ENCODE measurements at places on chromosomes 3 and 15. TPM values are rescaled to one million over a fixed set of nuclear protein-coding genes. Genes with fewer than 3 reads are reported as not detected.
A peak's percentile ranks its signal among the peaks of the same experiment; 100 is the strongest.

- no peak for DNase-seq
Measured at GRCh38 chr3:59143447-59143846, 93.6 kb upstream of the CFAP20DC start.

GRCh38 chr15:72168131-72168807 is 29.3 kb downstream of the GRAMD2A start:
- no peak for DNase-seq

DNA sequence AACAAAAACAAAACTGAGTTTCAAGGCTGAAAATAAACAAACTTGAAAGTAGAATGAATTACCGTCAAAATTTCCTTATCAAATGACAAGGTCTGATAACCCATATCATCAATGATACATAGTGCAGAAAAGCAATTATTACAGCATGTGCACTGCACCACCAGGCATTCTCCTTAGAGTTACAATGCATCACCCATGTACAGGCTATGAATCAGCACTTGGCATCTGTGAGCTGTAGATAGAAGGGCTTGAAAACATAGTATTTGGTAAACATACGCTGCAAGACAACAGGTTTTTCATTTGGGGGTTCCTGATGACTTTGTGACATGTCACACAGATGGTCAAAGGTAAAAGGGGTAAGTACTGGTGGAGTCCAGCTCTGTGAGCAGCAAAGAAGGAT is 265.1 kb downstream of the CTNNB1 start:
- no peak for DNase-seq

DNA sequence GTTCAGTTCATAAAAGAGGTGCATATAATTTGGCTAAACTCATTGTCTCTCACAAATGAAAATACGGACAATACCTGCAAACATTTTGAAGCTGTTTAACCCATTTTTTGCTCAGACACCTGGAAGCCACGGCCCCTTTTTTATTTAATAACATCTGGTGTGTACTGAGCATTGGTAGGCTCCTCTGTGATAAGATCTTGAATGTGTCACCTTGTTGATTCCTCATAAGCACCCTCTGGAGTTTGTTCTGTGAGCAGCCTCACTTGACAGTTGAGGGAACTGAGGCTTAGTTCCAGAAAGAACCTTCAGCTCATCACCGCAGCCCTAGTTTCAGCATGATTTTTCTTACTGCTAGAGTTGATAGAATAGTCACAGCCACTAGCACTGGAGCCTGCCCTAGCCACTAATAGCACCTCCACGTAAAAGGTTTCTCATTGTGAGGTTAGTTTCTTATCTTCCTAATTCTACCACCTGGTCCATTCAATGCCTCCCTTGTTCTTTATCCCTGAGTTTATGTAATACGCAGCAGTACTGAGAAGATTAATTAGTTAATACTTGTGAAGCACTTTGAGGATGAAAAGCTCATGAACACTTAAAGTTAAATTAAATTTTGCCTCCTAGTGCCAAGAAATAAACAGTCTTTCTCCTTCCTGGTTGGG is 71.9 kb downstream of the ITPR1 start:
- no peak for DNase-seq

- no peak for DNase-seq
Measured at GRCh38 chr15:46654993-46655392, 1020.2 kb downstream of the SQOR start.

MRPS11 gene
- total RNA-seq = 70.5 TPM

DNA sequence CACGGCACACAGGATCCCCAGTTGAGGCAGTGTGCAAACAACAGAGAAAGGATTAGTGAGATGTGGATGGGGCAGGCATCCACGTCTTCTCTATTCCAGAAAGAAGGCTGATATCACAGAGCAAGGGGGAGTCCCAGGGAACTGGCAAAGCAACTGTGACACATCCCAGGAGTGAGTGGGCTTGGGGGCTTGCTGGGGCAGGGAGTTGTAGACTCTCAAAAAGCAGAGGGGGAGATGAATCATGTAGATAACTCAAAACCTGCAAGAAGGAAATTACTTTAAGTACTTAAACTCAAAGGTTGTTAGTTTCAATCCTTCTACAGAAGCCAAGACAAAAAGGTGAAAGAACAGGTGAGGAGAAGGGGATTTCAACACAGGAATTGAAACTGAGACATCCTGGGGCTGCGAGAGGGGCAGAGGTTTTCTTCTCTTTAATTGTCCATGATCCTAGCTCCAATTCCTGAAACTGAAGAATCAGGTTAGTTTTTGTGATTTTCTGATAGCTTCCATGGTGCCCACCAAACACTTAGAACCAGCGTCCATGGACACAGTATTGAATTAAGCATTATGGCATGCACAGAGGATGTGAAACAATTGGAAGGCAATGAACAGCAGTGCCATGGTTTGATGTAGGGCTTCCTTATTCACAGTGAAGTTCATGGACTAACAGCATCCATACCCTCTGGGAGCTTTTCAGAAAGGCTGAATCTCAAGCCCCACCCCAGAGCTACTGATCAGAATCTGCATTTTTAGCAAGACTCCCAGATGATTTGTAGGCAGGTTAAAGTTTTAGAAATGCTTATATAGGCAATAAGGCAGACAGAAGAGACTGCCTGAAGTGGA is 52.0 kb downstream of the CCR3 start:
- no peak for DNase-seq

CLDN11 gene
- 21.1 TPM for total RNA-seq

DNA sequence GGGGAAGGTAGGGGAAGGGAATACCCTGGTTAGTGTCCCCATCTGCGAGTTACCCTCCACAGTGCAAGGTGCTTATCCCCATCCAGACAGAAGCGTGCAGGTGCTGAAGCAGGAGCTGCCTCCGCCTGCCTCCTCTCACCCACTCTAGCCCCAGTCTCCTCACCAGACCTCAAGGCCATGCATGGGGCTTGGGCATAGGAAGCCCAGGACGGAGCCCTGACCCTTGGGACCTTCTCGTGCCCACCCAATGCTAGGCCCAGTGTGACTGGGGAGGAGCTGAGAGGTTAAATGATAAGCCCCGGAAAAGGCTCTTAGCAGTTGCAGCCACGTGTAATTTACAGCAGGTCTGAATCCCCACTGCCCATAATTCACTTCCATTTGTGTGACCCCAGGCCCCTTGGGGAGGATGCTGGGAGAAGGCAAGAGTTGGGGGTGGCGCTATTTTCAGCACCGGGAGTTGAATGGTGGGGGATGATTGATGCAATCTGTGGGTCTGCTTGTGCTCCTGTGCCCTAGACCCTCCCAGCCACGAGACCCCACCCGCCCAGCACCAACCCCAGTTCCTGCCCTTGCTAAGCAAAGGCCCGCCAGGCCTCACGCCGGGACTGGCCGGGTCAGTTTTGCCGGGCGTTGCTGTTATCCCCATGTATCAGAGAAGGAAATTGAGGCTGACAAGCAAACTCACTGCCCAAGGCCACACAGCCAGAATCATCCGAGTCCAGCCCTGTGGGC is 14.5 kb upstream of the PLXND1 start:
- no peak for DNase-seq

GRCh38 chr15:56674857-56675256 is 58.5 kb downstream of the ZNF280D start:
- no peak for DNase-seq

CD200R1 gene
- not detected for total RNA-seq

DNA sequence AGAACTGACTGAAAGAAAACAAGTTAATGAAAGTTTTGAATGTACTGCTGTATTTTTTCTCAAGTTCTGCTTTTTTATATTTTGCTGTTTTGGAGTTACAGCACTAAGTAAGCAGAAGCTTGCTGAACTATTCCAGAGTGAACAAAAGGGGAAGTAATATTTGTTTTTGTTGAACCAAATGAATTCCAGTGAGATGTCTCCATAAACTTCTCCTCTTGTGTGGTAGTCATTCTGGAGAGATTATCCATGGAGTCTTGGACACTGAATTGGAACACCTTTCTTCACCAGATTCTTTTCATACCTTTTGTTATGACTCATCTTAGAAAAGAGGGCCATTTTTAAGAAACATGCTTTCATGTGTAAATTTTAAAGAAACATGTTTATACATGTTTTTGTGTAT is 8.8 kb downstream of the ANKUB1 start:
- DNase-seq = peak; percentile 76

- DNase-seq = no peak
Measured at GRCh38 chr15:78322243-78322642, 17.9 kb upstream of the CRABP1 start.

EFCAB12 gene
- total RNA-seq = not detected

DNA sequence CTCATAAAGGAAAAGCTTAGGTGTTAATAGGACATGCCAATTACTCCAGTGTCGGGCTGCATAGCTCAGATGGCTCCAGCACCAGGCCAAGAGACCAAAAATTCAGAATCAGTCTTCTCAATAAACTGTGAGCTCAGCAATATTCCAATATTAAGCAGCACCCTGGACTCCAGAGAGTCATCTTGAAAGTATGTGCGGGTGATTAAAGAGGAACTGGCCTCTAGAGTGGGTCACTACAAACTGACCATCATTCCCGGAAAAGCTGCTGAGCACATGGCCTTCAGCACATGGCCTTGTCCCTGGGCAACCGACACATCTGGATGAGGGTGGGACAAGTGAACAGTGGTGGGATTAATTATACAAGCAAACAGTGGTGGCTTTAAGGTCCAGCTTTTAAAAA is 59.0 kb downstream of the MAGI1 start:
- no peak for DNase-seq

ARL14 gene
- total RNA-seq = 0.26 TPM

DNA sequence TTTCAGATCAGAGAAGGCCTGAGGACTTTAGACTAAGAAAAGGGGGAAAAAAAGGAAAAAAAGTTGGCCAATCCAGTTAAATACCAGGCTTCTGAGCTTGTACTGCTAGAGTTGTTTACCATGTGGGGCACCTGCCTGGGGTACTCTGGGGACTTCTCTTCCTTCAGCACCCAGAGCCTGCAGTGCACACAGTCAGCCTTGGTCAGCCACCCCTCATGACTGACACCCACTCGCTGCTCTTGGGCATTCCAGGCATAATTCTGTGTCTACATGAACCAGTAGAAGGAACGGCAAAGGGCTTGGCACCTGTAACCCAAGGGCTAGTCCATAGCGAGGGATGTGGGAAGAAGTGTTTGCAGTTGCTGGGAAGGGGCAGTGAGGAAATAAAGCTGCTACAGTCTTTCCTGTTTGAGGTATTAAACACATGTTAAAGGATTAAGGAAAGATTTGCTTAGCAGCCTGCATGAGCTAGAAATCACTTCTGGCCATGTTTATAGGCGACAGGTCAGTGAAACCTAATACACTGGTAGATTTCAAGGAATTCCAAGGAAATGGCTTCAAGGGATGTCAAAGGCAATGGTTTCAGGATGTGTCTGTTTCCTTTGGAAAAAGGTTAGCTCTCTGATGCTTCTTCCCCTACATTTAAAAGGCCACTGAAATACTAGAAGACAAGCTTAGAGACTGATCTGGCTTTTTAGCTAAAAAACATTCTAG is 232.5 kb downstream of the CHST2 start:
- DNase-seq = no peak

PRR20G gene
- total RNA-seq = not detected

Measured in Caki2 (cell line).